ENCODE measurements at places on chromosomes 11 and 22.

DNA sequence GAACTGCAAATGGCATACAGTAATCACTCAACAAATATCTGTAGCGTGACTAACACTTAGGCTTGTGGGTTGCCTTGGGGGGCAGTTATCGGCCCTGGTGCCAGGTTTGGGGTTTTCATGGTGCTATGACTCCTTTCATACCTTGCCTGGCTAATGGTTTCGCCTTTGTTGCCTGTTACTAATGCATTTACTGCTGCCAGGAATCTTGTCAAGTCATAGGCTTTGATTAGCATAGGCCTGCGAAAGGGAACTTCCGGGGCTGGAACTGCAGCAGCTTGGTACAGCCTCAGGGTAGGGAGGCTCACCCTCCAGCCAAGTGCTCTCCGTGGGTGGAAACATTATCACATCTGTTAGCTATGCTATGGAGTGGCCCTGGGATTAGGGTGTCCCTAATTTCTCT lies 13.2 kb downstream of the SLC25A18 start:
- DNase-seq: no peak

DNA sequence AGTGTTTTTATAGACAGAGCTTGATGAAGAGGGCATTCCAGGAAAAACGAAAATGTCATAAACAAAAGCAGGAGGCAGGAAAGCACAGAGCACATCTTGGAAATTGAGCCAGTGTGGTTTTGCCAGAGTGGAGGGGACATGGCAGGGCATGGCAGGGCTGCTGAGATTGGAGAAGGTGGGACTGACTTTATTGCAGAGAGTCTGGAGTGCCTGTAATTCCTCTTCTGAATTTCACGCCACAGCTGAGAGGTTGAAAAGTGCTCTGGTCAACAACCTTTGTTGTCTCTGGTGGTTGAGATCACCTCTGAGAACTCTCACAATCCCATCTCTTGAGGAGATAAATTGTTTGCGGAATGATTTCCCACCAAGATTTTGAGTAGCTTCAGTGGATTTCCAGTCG lies 16.4 kb downstream of the SLC5A1 start:
- no peak for DNase-seq

- no peak for DNase-seq
Measured at GRCh38 chr11:34773826-34774225, 142.4 kb downstream of the APIP start.

DNA sequence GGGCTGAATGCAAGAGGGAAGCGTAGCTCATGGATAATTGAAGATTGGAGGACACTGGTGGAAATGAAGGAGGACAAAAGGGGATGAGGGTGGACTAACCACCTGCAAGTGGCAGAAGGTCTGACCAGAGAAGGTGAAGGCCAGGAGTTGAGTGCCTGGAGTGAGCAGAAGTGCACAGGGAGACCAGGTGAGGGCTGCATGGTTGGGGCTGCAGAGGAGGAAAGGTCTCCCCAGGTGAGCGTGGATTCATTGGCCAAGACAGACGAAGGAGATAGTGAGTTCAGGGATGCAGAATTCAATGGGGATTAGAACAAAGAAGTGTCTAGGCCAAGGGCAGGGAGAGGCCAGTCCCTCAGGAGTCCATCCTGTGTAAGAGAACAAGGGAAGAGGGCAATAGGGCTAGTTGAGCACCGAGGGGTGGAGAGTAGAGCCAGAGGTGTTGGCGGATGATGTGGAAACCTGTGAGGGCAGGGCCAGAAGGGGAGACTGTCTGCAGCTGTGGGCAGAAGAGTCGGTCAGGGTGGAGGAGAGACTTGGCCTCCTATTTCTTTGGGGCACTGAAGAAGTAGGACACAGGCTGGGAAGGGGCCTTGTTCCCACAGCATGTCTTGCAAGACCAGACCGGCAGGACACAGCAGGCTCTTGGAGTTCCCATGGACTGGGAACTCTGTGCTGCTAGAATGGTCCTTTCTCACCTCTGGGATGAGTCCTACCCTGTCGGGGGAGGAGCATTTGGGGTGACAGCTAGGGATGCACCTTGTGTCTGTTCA lies 6.7 kb downstream of the TRIM29 start:
- no peak for DNase-seq

DNA sequence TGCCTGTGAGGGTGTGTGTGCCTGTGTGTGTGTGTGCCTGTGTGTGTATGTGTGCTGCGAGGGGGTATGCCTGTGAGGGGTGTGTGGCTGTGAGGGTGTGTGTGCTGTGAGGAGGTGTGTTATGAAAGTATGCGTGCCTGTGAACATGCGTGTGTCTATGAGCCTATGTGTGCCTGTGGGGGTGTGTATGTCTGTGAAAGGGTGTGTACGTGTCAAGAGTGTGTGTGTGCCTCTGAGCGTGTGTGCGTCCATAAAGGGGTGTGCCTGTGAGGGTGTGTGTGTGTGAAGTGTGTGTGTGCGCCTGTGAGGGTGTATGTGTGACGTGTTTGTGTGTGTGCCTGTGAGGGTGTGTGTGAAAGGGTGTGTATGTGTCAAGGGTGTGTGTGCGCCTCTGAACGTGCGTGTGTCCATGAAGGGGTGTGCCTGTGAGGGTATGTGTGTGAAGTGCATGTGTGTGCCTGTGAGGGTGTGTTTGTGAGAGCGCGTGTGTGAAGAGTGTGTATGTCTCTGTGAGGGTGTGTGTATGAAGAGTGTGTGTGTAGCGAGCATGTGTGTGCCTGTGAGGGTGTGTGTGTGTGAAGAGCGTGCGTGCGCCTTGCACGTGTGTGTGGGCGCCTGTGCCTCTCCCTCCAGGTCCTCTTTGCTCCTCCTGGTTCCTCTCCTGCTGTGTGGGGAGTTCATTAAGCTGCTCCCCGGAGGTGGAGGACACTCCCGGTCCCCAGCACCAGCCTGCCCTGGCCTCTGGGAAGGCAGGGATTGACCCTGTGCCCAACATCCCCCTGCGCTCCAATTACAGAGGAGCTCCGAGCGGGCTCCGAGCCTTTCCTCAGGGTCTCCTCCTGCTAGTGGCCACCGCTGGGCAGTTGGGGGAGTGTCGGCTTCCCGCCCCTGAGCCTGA lies 53.3 kb downstream of the CACNA1I start:
- DNase-seq: no peak

DNA sequence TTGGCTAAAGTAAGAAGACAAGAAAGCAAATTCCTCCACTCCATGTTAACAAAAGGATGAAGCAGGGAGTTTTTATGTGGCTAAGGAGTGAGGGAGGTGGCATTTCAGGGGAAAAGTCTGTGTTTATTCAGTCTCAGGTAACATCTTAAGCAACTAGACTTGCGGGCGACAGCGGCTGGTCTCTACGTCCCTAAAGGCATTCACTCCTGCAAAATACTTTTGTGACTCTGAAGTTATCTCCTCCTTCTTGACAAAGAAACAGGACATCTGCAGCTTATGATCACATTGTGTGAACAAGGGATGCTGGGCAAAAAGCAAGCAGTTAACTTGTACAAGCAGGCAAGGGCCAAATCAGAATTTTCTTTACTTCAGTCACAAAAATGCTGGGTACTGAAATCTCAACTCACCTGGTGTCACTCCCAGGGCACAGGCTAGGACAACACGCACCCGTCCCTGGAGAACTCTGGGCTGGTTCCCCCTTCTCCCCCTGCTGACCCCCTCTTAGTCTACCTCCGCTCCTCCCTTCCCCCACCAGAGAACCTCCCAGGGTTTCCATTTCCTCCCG lies 38.3 kb downstream of the IGLL5 start:
- DNase-seq: no peak

DNA sequence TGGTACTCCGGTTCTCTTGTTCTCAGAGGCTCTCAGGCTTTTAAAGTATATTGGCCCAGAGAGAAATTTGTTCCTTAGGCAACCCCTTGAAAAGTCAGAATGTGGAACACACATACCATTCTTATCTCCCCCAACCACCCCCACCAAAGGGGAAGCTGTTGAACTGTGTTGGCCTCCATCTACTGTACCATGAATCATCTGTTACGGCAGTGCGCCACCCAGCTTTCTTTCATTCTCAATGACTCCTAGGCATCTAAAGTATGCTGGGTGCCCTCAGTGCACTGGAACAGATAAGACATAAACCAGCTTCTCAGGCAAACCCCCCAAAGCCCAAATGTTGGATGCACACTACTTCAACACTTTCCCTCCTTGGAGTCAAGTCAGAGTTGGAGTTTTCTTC lies 696.2 kb upstream of the TENM4 start:
- DNase-seq: no peak

- no peak for DNase-seq
Measured at GRCh38 chr22:22343581-22344296, 99.2 kb downstream of the VPREB1 start.

GRCh38 chr11:23976841-23977271 lies 520.0 kb upstream of the LUZP2 start:
- no peak for DNase-seq

- DNase-seq: no peak
Measured at GRCh38 chr11:16382638-16383380, 26.5 kb upstream of the SOX6 start.

- DNase-seq: no peak
Measured at GRCh38 chr11:123183391-123184099, 11.5 kb downstream of the CLMP start.

- DNase-seq: no peak
Measured at GRCh38 chr22:47221840-47222615, 459.6 kb downstream of the TBC1D22A start.

- no peak for DNase-seq
Measured at GRCh38 chr11:130560781-130561109, 112.3 kb downstream of the ADAMTS15 start.

GRCh38 chr22:41411021-41411851 lies 29.5 kb downstream of the TEF start:
- no peak for DNase-seq

- DNase-seq: no peak
Measured at GRCh38 chr22:26589367-26589844, 526 bp downstream of the TPST2 start.

DNA sequence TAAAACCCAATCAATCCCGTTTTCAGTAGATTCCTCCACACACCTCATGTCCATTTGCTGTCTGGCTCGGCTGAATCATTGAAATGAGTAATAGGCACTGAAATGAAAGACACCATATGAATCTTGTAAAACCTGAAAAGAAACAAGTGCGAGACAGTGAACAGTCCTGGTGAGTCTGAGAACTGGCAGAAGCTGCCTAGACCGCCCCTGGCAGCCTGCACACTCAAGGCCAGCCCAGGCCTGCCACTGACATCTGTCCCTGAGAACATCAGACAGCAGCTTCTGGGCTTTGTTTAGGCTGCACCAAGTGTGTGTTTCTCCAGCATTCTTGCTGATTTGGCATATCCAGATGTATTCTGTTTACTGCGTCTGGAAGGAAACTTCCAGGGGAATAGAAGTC lies 44.8 kb downstream of the ENDOD1 start:
- DNase-seq: no peak

GRCh38 chr11:66951135-66951534 lies 7.0 kb downstream of the PC start:
- no peak for DNase-seq

- no peak for DNase-seq
Measured at GRCh38 chr11:88354912-88355311, 17.4 kb upstream of the CTSC start.

DNA sequence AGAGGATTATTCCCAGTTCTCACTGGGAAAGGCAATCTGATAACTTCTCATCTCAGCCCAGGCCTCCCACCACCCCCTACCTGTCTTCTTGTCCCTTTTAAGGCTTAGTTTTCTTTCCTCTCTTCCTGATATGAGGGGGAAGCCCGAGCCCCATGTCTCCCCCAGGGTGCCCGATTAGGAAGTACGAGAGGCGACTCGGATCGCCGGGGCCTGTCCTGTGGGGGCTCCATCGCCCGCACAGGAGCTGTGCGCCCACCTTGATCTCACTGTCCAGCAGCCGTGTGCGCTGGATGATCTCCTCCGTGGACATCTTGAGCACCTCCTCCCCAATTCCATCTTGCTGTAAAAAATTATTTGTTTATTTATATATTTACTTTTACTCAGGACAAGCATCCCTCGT lies 628 bp downstream of the PSMC3 start:
- DNase-seq: no peak

GRCh38 chr11:67302571-67303131 lies 679 bp upstream of the SSH3 start:
- DNase-seq: no peak

- no peak for DNase-seq
Measured at GRCh38 chr11:65382804-65383368, 440 bp upstream of the SLC25A45 start.

- DNase-seq: no peak
Measured at GRCh38 chr11:121465709-121466062, 12.9 kb upstream of the SORL1-AS1 start.

DNA sequence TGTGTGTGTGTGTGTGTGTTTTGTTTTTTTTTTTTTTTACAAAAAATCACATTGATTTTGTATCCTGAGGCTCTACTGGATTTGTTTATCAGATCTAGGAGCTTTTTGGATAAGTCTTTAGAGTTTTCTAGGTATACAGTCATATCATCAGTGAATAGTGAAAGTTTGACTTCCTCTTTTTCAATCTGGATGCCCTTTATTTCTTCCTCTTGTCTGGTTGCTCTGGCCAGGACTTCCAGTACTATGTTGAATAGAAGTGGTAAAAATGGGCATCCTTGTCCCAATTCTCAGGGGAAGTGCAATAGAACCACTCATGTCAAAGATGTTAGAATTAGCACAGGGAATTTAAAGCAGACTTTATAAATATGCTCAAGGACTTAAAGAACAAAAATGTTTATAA lies 32.6 kb upstream of the PRDM11 start:
- DNase-seq: no peak
